Right hindlimb (tissue), 1 donor: ENCODE measurements at places on chromosomes 6 and 20.

GRCh38 chr6:87553159-87553765 lies 36.5 kb downstream of the RARS2 start:
- no peak for DNase-seq

- no peak for DNase-seq
Measured at GRCh38 chr20:19668418-19668817, 89.6 kb upstream of the RIN2 start.

DNA sequence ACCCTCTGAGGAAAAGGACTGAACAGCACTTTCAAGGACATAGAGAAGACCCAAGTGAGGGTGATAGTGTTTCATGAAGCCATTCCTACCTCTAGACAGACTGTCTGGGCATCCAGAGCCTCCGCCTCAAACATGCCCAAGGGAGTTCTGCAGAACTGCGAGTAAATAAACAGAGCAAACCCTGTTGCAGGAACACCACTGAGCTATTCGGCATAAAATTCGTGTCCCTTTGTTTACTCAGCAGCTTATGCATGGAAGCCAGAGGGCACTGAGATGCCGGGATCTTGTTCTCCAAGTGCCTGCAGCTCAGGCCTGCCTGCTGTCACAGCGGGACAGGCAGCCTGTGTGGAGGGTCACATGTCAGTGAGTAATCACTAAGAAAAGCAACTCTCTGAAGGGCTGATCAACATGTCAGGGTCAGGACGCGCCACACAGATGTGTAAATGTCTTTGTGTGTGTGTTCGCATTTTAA lies 164.9 kb upstream of the HEY2 start:
- DNase-seq, result no peak

DNA sequence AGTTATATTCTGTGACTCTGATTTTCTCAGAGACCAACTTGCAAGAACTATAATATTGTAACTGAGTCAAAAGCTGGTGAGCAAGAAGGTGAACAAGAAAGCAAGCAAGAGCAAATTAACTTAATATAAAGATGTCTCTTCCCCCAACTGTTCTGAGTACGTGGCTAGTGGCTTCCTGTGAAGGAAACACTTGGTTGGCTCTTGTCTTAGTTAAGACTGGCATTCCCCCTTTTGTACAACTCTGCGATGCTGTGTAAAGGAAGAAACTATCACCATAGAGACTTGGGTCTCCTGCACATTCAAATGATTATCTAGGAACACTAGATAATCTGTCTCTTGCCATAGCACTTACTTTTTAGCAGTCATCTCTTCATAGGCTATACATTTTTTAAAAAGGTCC lies 47.3 kb upstream of the TNFAIP3 start:
- no peak for DNase-seq

DNA sequence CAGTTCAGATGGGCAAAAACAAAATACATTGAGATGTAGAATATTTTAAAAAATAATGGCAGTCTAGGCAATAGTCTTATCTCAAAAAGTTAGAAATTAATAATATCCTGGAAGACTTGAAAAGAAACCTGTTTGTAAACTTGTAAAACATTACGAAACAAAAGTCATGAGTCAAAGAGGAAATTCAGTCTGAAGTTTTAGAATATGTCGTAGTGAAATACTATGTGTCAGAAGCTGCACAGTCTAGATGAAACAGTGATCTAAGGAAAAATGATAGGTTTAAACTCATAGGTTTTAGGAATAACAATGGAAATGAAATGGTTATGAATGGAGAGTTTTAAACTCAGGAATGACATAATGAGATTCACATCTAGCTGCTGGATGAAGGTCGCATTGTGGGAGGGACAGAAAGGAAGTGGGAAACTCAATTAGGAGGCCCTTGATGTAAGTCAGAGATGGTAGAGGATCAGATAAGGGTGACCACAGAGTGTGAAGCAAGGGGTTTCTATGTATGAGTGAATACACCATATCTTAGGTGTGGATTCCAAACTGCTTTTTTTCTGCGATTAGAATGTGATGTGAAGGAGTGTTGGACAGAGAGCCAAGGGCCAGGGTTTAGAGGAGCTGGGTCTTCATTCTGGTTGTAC lies 2.8 kb downstream of the SNRPB2 start:
- DNase-seq, result no peak

DNA sequence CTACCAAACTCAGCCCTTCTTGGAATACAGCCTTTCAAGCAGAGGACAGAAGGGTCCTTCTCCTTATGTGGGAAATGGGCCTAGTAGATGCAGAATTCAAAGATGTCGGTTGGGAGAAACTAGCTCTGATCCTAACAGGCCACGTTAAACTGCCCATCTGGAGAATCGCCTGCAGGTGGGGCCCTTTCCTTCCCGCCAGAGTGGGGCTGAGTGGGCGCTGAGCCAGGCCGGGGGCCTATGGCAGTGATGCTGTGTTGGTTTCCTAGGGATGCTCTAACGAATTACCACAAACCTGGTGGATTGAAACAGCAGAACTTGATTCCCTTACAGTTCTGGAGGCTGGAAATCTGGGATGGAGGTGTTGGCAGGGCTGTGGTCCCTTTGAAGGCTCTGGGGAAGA lies 9.1 kb downstream of the MAPK13 start:
- no peak for DNase-seq
